CD14-positive monocyte (primary cell): ENCODE measurements at places on chromosomes 11 and 22.

- no peak for DNase-seq
These were observed 188.5 kb upstream of the E2F8 start for GRCh38 chr11:19429108-19429760.

GRCh38 chr11:9028581-9028980, 24.8 kb upstream of the NRIP3 start:
- DNase-seq = no peak

GRCh38 chr11:62961017-62961570, 23.7 kb downstream of the SLC22A6 start:
- DNase-seq = no peak

- DNase-seq = peak; percentile 90
These were observed at the start of gene COPB1 for GRCh38 chr11:14499560-14500180. COPB1 (minus strand) TSS chr11:14499811; CDS start chr11:14498928, 883 bp downstream.

- no peak for DNase-seq
These were observed 31.1 kb downstream of the DKK3 start for GRCh38 chr11:11977206-11977938.

DNA sequence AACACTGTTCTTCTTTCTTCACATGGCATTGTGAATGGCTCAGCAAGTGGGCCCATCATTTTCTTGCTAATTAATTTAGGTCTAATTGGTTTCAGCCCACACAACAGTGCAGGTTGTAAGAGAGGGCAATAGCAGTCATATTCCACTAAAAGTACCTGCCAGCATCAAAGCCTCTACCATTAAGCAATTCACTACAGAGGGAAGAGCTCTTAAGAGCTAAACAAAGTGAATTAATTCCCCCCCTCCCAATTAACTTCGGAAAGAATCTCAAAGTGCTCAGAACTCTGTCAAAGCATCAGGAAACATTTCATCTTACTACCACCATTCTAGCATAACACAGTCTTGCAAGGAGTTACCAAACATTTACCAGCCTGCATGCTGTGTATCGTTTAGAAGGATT, 133.9 kb upstream of the UBASH3B start:
- no peak for DNase-seq

- no peak for DNase-seq
These were observed 208.6 kb upstream of the NARS2 start for GRCh38 chr11:78783301-78783700.

DNA sequence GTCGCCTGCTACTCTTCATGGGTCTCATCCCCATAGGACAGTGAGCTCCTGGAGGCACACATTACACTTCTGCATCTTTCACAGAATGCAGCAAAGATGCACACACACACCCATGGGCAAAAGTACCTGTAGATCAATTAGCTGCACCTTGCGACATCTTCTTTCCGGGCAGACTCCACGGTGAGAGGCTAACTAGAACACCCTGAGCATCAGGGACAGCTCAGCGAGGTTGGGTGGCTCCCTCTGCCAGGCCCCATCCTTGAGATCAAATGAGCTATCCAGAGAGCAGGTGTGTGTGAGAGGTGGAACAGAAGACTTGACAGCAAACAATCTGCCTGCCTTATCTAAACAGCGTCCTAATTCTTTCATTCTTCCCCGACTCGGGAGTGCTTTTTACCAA, 96.1 kb upstream of the BID start:
- no peak for DNase-seq

DNA sequence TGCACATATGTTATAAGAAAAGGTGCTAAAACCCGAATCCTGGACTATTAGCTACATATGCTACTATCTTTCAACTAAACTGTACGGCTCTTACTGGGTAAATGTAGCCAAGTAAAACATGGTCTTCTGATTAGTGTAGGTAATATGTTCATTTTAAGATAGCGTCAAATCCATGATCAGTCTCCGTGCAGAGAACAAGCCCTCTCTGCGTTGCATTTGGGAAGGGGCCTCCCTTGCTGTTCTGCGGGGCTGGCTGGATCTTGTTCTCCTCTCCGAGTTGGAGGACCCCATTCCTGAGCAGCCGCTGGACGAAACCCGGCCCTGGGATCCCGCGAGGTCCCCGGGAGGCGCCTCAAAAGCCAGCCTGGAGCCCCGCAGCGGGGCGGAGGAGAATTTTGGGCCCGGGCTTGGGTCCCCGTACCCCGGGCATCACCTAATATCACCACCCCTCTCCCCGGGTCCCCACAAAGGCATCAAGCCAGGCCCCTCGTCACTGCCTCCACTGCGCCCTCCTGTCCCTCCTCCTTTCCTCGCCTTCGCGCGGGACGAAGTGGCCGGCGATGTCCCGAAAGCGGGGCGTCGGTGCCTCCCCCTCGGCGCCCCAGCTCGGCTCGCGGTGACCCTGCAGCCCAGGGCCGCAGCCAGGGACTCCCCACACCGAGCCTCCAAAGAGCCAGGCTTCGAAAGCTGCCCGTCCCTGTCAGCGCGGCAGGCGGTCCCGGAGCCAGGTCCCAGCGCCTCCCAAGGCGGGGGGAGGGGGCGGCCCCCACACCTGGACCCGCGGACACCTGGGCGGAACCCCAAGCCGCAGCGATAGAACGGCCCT, 54.5 kb upstream of the FBXO3 start:
- DNase-seq = no peak

DNA sequence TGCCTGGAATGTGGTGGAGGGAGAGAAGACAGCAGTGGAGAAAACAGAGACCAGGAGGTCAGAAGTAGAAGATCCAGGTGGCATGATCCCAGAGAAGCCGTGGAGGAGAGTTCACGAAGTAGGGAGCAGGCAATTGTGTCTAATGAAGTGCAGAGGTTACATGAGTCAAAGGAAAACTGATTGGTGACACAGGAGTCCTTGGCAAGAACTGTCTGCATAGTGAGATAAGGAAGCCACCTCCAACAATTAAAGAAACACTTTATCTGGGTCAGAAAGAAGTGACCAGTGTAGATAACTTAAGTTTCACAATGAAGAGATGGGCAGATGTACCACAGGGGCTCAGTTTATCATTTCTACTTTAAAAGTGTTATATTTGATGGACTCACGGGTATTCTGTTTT, 57.0 kb upstream of the PTH start:
- no peak for DNase-seq

DNA sequence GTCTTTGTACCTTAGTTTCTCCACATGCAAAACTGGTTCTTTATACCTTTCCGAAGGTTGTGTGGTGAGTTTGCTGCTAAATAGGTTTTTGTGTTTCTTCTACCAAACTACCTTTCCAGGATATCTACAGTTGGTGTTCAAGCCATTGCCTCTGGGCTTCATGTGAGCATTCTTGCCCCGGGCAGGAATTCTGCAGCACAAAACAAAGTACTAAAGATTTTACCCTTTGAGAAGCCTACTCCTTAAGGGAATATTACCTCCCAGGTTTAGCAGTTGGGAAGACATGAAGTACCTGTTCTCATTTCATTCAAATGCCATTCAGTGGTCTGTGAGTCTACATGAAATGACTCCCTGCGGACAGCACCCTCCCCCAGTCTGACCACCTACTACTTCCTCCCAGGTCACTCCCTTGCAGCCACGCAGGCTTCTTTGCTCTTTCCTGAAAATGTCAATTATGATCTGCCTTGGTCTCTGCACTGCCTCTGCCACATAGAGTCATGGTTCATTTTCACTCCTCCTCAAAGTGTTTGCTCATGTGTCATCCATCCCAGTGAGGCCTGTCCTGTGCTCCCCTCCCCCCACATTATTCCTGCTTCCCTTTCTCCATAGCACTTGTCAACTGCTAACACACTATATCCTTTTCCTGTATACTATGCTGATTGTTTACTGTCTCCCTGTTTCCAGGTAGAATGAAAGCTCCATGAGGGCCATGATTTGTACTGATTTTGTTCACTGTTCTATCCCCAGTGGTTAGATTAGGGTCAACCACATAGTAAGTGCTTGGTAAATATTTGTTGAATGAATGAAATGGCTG, 36.9 kb downstream of the PACS1 start:
- DNase-seq = no peak

- DNase-seq = peak; percentile 22
These were observed 450 bp downstream of the CBX6 start for GRCh38 chr22:38871360-38872171.

DNA sequence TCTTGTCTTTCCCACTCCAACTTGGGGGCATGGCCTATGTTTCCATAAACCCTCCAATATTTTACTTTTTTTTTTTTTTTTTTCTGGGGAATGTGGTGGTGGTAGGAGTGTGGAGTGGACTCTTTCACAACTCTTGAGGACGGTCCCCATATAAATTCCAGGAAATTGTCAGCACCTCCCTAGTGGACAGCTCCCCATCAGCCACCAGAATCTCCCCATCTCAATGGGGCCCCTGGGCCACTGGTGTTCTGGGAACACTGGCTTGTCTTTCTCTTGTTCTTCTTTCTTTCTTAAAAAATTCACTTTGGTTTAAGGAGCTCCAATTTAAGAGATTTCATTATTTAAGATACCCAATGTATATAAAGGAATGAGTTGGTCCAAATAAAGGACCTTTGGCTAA, 74.1 kb downstream of the ADM start:
- DNase-seq = no peak

GRCh38 chr11:1391165-1392075, 1.7 kb downstream of the BRSK2 start:
- DNase-seq = no peak

DNA sequence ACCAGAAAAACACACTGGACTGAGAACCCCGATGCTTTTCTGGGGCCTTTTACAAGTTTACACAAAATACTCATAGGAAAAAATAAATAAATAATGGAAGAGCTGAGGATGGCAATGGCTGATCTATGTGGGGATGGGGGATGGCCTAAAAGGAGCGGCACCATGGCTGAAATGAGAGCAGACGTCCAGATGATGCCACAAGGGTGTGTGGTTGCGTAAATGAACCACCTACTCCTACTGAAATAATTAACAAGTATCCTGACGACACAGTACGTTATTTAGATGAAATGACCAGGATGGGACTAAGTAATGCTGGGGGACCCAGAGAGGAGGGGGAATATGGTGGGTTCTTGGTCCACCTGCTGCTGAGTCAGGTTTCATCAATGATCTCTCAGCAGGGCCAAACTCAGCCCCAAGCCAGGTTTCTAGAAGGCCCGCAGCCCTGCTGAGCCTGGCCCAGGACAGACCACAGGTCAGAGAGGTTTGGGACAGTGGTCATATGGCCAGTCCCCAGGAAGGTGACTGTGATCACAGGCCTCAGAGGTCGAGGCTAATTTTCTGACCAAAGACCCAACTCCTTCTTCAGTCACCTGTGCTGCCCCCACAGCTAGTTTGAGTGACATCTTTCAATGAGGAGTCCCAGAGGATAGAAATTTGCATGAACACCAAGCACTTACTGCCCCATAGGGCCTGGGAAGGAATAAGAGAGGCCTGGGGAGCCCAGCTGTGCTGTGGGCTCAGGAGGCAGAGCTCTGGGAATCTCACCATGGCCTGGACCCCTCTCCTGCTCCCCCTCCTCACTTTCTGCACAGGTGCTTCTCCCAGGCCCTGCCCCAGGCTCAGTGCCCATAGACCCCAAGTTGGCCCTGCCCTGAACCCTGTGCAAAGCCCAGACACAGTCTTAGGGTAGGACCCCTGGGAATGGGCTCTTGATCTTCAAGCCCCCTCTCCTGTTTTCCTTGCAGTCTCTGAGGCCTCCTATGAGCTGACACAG, 76.3 kb upstream of the IGLL5 start:
- no peak for DNase-seq

DNA sequence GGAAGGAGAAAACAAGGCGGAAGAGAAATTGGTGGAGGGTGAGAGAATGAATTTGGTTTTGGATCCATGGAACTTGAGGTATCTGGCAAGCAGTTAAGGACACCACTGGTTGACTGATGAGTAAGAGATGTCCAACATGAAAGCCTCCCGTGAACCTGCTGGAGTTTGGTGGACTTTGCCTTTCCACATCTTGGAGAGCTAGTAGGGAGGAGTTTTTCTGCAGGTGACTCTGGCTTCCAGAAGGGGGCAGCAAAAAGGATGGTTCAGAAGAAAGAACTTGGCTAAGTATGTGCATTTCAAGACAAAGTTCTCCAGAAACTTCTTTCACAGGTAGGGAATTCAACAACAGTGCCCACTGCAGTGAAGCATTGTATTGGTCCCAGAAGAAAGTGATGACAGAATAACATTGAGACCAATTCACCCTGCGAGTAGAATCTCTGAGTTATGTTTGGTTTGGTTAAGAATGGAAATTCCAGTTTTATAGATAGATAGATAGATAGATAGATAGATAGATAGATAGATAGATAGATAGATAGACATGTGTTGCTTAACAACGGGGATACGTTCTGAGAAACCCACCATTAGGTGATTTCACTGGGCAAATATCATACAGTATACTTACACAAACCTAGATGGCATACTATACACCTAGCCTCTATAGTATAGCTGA, 28.5 kb downstream of the DCDC1 start:
- DNase-seq = no peak

GRCh38 chr11:102458548-102458947, 6.0 kb upstream of the TMEM123 start:
- peak; percentile 44 for DNase-seq

GRCh38 chr11:102510439-102511135, 20.0 kb downstream of the MMP7 start:
- no peak for DNase-seq

DNA sequence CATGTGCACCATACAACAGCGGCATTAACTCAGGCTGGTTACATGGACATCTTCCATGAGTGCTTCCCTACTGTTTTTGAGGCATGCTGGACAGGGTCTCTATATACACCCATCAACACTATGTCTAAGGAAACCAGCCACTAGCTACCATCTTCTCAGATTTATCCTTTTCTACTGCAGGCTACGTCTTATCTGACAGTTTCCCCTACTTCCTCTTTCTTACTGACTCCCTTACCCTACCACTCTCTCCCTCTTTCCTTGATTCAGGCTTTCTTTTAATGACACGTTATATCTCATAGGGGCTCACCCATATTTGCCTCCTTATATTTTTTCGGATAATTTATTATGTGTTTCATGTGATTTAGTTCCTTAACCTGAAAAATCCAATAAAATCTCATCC, 41.8 kb downstream of the DDI1 start:
- no peak for DNase-seq

GRCh38 chr11:132595711-132596134, 936.6 kb downstream of the OPCML start:
- DNase-seq = no peak

DNA sequence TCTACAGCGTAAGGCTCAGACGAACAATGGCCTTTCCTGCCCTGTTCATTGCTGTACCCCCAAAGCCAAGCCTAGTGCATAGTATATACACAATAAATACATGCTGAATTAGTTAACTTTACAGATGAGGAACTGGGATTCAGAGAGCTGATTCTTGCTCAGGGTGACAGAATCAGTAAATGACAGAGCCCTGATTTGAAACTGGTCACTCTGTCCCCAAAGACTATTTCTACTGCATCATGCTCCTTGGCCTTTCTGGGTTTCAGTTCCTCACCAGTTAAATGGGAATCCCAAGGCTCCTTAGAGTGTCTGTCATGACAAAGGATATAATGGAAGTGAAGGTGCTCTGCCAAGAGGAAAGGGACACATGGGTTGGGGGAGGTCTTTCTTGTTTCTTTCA, 50.5 kb upstream of the TSKU start:
- no peak for DNase-seq

GRCh38 chr22:49765951-49766350, 61.7 kb downstream of the BRD1 start:
- no peak for DNase-seq
